ENCODE measurements at places on chromosomes 1 and 21. TPM values are rescaled to one million over a fixed set of nuclear protein-coding genes. Genes with fewer than 3 reads are reported as not detected.

Gene NBL1
- 194 TPM for total RNA-seq

Gene SMCP
- not detected for total RNA-seq

Gene CRYAA
- total RNA-seq = not detected

Gene MNDA
- total RNA-seq = 19.7 TPM

Gene RGSL1
- not detected for total RNA-seq

Gene RBP7
- 30.2 TPM for total RNA-seq

Gene AMY1B
- total RNA-seq = 0.17 TPM

Gene USF1
- 53.8 TPM for total RNA-seq

Gene OR6K2
- total RNA-seq = not detected

Gene HHAT
- 0.83 TPM for total RNA-seq

Gene SPRR2B
- not detected for total RNA-seq

Gene RYR2
- total RNA-seq = 47.3 TPM

- no peak for DNase-seq
Measured at GRCh38 chr1:28441674-28442073, 64.2 kb upstream of the RCC1 start.

GRCh38 chr21:42129300-42130266 is 58.5 kb downstream of the UMODL1 start:
- no peak for DNase-seq

DNA sequence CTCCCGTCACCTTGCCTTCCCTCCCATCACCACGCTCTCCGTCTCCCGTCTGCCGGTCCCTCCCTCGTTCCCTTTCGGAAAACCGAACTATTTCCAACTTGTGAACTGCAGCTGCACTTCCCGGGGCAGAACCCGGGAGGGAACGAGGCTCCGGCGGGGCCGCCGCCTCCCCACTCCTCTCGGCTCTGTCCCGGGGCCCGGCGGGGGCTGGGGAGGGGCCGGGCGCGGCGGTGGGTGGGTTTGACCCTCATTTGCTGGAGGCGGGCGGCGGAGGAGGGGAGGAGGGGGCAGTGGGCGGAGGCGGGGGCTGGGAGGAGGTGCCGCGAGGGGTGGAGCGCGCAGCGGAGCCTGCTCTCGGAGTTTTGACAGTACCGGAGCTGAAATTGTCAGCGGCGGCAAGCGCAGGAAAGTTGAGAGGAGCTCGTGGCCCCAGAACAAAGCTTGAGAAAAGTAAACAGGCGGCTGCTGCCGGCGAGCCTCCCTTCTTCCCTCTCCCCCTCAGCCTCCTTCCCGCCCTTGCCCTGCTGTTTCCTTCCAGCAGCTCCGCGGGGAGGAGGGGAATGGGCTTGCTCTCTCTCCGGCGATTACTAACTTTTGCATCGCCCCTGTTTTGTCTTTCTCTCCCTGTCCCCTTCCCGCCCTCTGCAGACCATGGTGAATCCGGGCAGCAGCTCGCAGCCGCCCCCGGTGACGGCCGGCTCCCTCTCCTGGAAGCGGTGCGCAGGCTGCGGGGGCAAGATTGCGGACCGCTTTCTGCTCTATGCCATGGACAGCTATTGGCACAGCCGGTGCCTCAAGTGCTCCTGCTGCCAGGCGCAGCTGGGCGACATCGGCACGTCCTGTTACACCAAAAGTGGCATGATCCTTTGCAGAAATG is 2.9 kb downstream of the LMO4 start:
- DNase-seq = peak; percentile 96

DNA sequence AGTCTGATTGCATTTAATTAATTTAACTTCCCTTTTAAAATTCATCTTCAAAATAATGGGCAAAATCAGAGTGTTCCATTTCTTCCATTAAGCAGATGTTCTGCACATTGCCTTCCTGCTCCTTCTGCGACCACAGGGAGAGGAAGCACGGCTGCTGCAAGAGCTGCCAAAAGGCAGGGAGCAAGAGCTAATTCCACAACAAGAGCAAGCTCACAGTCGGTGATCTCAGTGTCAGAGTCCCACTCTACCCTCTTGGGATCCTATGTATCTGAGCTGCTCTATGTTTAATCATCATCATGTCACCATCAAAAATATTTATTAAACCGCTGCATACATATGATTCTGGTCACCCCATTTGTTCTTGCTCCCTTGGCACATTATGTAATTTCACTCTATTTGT is 255.3 kb upstream of the CAMK1G start:
- no peak for DNase-seq

DNA sequence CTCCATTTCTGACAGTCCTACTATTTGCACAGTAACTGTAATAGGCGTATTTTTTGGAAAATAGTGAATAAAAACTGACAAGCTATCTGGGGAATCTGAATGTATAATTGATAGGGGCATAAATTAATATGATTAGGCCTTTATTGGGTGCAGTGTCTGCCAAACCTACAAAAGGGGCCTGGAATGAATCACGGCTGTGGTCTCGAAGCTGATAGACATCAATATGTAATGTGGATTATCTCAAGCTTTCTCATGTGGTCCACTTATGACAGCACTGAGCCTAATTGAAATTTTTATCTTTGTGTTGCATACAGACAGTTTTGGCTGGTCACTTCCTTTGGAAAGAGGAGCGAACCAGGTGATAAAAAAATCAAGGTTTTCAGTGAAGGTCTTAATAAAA is 450.4 kb downstream of the GPATCH2 start:
- no peak for DNase-seq

DNA sequence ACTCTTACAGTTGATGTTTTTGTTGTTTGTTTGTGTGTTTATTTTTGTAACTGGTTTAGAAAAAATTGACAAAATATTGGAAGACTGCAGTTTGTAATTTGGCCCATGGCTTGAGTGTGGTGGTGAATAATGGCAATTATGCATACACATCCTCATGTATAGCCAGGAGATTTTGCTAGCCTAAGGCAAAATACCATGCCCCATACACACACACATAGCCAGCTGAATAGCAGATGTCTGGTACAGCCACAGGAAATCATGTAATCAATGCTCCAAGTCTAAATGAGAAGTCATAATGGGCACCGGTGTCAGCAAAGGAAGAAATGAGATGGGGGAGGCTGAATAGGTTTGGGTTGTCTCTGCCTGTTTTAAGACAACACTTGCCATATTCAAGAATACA is 135.2 kb upstream of the COA6 start:
- DNase-seq = no peak

- no peak for DNase-seq
Measured at GRCh38 chr1:94068096-94068998, 52.6 kb downstream of the ABCA4 start.

DNA sequence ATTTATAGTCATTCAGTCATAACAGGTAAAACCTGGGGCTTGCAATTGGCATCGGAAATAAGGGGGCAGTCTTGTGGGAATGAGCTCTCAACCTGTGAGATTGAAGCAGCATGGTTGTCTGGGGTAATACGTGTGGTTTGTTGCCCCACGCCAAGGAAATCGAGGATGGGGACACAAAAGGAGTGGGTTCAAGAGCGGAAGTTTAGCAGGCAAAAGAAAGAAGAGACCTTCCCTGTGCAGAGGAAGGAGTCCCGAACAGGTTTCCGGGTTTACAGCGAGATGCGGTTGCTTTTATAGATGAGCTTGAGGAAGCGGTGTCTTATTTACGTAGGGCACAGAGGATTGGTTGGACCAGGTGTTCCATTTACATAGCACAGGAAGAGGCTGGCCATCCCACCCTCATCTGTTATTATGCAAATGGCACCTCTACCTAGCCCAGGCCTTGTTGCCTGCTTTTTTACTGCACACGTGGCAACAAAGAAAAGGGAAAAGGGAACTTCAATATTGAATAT is 37.3 kb downstream of the IFNAR1 start:
- DNase-seq = peak; percentile 91

DNA sequence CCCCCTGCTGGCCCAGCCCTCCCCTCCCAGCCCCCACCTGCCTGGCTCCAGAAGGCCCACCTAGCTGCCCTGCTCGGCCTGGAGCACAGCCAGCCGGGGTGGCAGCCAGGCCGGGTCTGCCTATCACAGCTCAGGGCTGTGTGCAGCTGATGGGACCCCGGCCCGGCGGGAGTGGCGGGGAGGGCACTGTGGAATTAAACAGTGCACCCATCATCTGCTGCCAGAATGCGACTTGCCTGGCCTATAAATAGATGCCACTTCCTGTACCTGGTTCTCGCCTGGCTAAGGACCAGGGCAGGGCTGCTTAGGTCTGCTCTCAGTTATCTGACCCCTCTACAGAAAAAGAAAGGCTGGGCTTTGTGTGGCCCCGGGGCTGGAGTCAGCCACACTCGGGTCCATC is 98.2 kb upstream of the VAMP3 start:
- DNase-seq = no peak

- DNase-seq = no peak
Measured at GRCh38 chr1:24126018-24126671, 14.2 kb upstream of the MYOM3 start.

DNA sequence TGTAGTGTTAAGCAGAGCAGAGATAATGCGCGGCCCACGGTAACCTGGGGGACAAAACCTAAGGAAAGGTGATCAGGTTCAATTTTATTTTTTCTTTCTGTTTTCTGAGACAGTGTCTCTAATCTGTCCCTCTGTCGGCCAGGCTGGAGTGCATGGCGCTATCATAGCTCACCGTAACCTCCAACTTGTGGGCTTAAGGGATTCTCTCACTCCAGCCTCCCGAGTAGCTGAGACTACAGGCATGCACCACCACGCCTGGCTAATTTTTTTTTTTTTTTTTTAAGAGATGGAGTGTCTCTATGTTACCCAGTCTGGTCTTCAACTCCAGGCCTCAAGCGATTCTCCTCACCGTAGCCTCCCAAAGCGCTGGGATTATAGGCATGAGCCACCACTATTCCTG is 724 bp upstream of the ANKRD35 start:
- no peak for DNase-seq

- DNase-seq = no peak
Measured at GRCh38 chr1:167431909-167432650, 86.2 kb downstream of the CD247 start.

- DNase-seq = no peak
Measured at GRCh38 chr1:116067566-116067890, 43.7 kb upstream of the MAB21L3 start.

- no peak for DNase-seq
Measured at GRCh38 chr1:95889400-95889799, 655.4 kb downstream of the RWDD3 start.

DNA sequence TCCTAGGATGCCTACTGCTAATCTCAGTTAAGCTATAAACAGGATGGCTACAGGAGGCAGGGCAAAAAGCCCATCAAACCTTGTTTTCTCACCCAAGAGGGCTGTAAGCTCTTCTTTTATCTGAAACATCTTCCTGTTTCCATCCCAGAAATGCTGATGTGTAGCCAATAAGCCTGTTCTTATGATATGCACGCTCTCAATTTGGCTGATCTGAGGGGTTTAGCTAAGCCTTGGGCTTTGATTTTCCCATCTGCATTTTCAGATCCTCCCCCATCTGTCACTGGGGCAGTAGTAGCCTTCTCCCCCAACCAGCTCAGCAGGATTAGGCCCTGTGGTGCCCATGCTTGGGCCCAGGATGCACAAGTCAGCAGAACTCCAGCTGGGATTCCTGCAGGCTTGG is 105.0 kb downstream of the BRINP2 start:
- peak; percentile 57 for DNase-seq

- DNase-seq = no peak
Measured at GRCh38 chr1:21524686-21525339, 15.6 kb downstream of the ALPL start.

- no peak for DNase-seq
Measured at GRCh38 chr1:210358626-210359025, 29.9 kb downstream of the HHAT start.

- no peak for DNase-seq
Measured at GRCh38 chr1:28579401-28579800, 12.7 kb upstream of the RAB42 start.

DNA sequence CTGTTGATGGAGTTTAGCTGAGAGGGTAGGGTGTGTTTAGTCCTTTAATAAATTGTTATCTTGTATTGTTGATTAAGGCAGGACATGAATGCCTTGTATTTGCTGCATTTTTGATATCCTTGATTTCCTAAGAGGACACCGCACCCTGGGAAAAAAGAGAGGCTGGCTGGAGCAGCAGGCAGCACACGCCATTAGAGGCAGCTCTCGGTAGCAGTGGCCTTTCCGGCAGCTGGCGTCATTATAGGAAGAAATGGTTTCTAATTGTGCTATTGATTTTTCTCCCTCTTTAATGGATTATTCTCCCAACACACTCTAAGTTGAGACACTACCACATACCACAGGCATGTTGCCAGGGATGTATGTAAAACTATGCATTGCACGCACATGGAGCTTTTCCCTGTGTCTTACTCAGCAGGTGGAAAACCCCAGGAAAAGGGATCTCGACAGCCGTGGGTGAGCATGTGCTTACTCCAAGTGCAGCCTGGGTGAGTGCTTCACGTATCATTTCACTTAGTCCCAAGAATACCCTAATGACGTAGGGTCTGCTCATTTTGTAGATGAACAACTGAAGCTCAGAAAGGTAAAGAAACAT is 440.4 kb upstream of the RUNX1 start:
- DNase-seq = peak; percentile 74

GRCh38 chr1:85579622-85580021 is 939 bp upstream of the CCN1 start:
- peak; percentile 86 for DNase-seq

- DNase-seq = no peak
Measured at GRCh38 chr1:87684713-87685205, 356.1 kb downstream of the LMO4 start.

DNA sequence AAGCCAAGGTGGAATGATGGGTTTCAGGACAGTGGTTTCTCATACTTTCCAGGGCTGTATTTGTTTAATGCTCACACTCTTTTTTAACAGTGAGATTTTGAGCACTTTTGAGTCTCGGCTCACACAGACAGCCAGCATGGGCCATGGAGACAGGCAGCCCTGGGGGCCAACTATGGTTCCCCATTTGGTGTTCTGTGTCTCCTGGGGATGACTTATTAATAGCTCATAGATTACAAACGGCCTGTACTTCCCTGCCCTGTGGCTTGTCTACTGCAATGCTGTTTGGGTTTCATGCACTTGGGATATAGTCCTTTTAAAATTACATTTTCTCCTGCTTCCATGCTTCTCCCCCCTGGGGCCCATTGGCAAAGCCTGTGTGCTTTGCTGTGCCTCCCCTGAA is 178.3 kb downstream of the KCNJ6 start:
- no peak for DNase-seq

- DNase-seq = no peak
Measured at GRCh38 chr1:6198646-6199297, 623 bp downstream of the RPL22 start.

GRCh38 chr1:12296016-12296415 is 66.2 kb downstream of the VPS13D start:
- no peak for DNase-seq

GRCh38 chr21:19197950-19198349 is 794.4 kb upstream of the TMPRSS15 start:
- no peak for DNase-seq

DNA sequence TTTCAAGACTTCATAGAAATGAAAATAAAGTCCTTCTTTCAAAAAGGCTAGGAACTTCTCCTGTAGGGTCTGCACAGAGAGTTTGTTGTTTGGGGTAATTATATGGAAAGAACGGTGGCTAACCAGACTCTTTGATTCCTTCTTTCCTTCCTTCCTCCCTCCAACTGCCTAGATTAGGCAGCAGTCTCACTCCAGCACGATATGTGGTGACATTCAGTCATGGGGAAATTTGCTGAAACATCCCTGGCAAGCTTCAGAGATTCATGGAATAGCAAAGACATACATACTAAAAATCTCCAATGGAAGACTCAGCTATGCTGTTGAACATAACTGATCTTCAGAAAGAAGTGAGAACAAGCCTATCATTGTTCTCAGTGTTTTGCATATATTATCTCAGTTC is 4.3 kb downstream of the NTMT2 start:
- no peak for DNase-seq
